Heart right ventricle (tissue), 16 donors: ENCODE measurements at places on chromosomes 12 and 14. TPM values are rescaled to one million over a fixed set of nuclear protein-coding genes. Genes with fewer than 3 reads are reported as not detected.

Gene CPM
- total RNA-seq: 5.8 TPM

DNA sequence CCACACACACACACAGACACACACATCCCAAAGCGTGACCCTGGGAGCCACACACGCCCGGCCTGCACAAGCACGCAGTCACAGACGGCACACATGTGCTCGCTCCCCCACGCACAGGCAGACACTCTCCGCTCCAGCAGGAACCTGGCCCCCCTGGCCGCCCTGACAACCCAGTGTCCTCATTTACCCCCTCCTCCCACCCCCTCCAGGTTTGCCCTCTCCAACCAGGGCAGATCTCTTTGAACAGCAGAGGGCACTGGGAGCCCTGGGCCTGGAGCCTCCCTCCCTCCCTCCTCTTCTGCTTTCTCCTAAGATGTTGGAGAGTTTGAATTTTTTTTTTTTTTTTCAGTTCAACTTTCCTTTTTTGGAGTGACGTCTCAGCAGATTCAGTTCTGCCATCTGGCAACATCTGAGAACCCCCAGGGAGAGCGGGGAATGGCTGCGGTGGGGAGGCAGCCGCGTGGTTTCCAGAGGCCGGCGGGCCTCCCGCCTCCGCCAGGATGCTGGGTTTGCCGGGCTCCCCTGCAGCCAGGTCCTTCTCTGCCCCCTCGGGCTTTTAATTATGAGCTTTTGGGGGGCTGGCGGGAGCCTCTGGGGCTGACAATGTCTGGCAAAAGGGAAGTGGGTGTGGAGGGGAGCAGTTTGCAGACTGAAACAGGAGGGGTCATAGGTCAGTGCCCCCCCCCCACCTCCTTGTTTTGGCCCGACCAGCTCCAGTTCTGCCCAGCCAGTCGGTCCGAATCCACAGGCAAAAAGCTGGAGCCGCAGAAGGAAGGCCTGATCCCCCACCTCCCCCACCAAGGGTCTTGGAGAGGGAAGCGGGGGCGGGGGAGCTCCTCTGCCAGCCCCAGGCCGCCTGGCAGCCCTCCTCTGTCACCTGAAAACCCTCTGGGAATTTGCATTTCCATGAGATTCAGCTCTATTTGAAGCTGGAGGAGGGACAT lies 1.3 kb upstream of the NCOR2 start:
- peak; percentile 87 for DNase-seq

- DNase-seq: peak; percentile 89
These were observed 705 bp upstream of the FLVCR2 start for GRCh38 chr14:75577729-75578101.

- DNase-seq: no peak
These were observed 298.7 kb upstream of the SRRM4 start for GRCh38 chr12:118682656-118683055.

DNA sequence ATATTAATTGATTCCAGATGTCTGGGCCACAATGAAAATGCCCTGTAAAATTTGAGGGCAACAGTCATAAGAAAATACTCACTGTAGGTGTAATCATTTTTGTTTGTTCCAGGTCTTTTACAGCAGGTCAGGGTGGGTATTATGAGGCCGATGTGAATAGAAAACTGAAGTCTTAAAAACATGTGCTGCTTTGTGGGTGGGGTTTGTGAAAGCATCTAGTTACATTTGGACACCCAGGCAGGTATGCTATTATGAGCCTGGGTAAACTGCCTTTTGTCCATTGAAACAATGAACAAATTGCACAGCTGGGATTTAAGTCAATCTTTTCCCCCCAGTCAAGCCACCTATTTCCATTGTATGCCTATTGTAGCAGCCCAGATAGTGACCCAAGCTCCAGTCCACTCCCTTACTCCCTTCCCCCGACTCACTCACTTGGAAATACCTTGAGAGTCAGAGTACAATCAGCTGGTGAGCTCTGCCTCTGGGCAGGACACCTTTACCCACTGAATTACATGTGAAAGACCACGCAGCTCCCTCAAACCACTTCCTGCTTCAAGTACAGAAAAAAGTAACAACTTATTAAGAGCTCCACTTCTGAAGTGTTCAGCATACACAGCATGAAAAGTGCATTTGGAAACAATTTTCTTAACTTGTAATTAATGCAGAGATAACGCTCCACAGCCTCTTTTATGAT lies 1.8 kb downstream of the IGF1 start:
- DNase-seq: no peak

DNA sequence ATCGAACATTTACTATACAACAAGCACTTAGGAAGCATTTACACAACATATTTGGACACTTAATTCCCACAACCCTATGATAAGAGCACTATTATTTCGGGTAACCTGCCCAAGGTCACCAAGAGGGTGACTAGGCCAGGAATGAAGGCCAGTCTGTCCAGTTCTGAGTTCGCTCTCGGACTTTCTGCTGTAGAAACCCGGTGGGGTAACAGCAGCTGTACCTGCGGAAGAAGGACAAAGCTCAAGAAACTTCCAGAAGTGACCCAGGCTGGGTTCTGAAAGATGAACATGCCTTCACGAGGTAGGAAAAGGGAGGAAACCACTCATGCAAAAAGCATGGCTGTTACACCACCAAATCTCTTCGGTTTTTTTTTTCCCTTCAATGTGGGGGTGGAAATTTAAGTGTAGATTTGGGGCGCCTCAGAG lies 10.8 kb downstream of the PLA2G1B start:
- DNase-seq: no peak

DNA sequence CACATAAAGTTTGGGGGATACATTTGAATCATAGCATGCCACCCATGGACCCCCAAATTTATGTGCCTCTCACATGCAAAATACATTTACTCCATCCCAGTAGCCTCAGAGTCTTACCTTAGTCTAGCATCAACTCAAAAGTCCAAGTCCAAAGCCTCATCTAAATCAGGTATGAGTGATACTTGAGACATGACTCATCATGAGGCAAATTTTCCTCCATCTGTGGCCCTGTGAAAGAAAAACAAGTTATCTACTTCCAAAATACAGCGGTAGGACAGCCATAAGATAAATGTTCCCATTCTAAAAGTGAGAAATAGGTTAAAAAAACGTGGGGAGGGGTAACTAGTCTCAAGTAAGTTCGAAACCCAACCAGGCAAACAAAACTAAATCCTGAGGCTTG lies 444.2 kb downstream of the SNAPC1 start:
- no peak for DNase-seq

- DNase-seq: no peak
These were observed 12.1 kb upstream of the DIO3 start for GRCh38 chr14:101549154-101549553.

DNA sequence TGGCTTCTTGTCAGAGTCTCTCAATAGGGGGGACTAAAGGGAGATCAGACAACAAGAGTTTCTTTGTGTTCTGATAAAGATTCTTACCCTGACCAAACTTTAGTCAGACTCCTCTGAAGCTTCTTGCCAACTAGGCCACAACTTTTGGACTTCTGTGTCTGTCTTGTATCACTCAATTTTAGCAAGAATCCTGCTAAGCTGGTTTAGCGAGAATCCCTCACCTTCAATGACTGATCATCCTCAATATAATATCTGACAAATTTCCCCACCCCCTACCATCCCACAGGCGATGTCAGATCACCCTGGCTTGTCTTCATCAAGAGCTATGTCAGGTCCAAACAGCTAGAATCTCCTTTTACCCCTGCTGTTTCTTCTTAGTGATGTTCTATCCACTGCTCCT lies 215.2 kb downstream of the RASSF9 start:
- DNase-seq: no peak
